ENCODE measurements at places on chromosomes 2 and 18.

GRCh38 chr2:121018136-121019061, 266.6 kb downstream of the TFCP2L1 start:
- peaks cover 4% of the 10 kb centered on the region for H3K4me1 ChIP-seq
- H3K36me3 ChIP-seq, result no peaks in the 10 kb centered on the region
- H3K27ac ChIP-seq, result no peak overlapping the region
- H3K4me3 ChIP-seq, result no peak overlapping the region
- no peaks in the 10 kb centered on the region for H3K27me3 ChIP-seq
- DNase-seq, result peak; percentile 41

DNA sequence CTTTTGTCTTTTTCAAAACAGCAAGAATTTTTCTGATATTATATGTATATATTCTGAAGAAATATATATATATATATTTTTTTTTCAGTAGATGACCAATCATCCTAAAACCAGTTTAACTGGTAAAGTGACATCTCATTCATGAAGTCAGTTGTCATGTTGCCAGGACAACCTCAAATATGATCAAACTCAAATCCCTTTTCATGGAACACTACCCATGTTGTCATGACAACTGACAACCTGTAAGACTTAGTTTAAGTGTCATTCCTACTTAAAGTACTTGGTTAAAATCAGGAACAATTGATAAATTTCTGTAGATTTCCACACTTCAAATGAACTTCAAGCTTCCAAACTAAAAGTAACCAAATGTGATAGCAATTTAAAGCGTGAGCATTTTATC, 101.8 kb upstream of the ERBB4 start:
- no peak for DNase-seq
- no peaks in the 10 kb centered on the region for H3K27me3 ChIP-seq
- no peaks in the 10 kb centered on the region for H3K4me1 ChIP-seq
- H3K27ac ChIP-seq, result no peak overlapping the region
- no peak overlapping the region for H3K4me3 ChIP-seq

DNA sequence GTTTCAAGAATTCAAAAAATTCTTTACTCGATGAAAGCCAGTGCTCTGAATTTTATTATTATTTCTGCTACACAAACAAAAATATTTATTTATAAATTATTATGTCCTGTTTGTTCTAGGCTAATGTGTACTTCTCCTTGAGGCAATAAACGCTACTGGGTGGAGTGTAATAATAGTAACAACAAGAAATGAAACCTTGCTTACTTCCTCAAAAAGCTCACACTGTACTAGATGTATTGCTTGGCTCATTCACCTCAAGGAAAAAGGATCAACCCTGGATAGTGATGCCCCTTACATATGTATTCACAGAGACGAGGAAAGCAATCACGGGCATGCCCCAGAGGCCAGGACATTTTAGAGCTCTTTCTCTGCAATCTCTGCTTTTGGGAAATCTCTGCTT, 685.6 kb upstream of the NXPH2 start:
- H3K4me3 ChIP-seq, result no peak overlapping the region
- DNase-seq, result no peak
- H3K4me1 ChIP-seq, result no peaks in the 10 kb centered on the region
- no peaks in the 10 kb centered on the region for H3K36me3 ChIP-seq
- no peak overlapping the region for H3K27ac ChIP-seq

DNA sequence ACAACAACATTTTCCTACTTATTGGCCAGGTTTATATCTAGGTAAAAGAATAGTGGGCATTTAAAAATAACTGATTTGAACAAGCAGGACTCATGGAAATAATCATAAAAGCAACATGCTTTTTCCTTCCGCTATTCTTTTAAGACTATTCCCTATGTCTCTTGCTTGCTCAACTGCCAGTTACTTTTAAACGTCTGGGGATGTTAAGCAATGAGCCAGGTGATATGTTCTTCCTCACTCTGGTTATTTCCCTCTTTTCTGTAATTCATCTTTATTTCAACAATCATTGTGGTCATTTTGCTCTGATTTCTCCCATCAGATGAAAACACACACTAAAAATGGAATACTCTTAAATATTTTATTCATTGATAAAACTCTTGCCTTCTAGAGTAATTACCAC, 33.4 kb upstream of the SLC8A1 start:
- H3K27ac ChIP-seq, result no peak overlapping the region
- no peaks in the 10 kb centered on the region for H3K36me3 ChIP-seq
- H3K4me3 ChIP-seq, result no peak overlapping the region
- H3K27me3 ChIP-seq, result no peaks in the 10 kb centered on the region
- no peaks in the 10 kb centered on the region for H3K4me1 ChIP-seq

GRCh38 chr18:11392980-11393885, 216.2 kb upstream of the SLC35G4 start:
- no peaks in the 10 kb centered on the region for H3K36me3 ChIP-seq
- H3K4me1 ChIP-seq, result 0 out of 2 replicates have a peak, but pooled peaks cover 1% of the 10 kb centered on the region
- no peaks in the 10 kb centered on the region for H3K27me3 ChIP-seq
- H3K27ac ChIP-seq, result no peak overlapping the region
- H3K4me3 ChIP-seq, result no peak overlapping the region

GRCh38 chr2:118371515-118371914, 283.2 kb downstream of the INSIG2 start:
- H3K27ac ChIP-seq, result no peak overlapping the region
- no peaks in the 10 kb centered on the region for H3K36me3 ChIP-seq
- no peak overlapping the region for H3K4me3 ChIP-seq

DNA sequence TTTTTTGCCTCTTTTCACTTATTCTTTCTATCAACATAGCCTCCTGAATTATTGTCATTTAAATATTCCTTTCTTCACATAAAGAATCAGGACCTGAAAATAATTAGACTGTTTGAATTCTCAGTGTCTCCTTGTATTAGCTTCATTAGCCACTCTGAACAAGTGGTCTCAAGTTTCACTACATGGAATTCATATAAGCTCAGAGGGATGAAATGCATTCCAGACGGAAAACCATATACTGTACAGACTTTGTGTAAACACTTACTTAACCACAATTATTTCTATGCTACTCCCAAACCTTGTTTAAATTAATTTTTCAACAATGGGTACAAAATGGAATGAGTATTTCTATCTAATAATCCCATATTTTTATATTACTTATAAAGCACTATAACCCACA, 53.4 kb downstream of the CHN1 start:
- no peak overlapping the region for H3K27ac ChIP-seq
- no peak for DNase-seq
- H3K4me1 ChIP-seq, result 0 out of 2 replicates have a peak, but pooled peaks cover 2% of the 10 kb centered on the region
- H3K27me3 ChIP-seq, result no peaks in the 10 kb centered on the region
- no peak overlapping the region for H3K4me3 ChIP-seq

GRCh38 chr2:238793801-238794449, 54.0 kb upstream of the TWIST2 start:
- no peaks in the 10 kb centered on the region for H3K27me3 ChIP-seq
- H3K36me3 ChIP-seq, result no peaks in the 10 kb centered on the region
- H3K4me1 ChIP-seq, result no peaks in the 10 kb centered on the region
- no peak for DNase-seq

GRCh38 chr2:127649100-127649611, 3.2 kb downstream of the GPR17 start:
- no peaks in the 10 kb centered on the region for H3K36me3 ChIP-seq
- no peaks in the 10 kb centered on the region for H3K27me3 ChIP-seq
- no peak overlapping the region for H3K27ac ChIP-seq
- no peak for DNase-seq

Measured in iPS DF 6.9 (cell line).